ENCODE measurements at places on chromosomes 3 and 15.
A peak's percentile ranks its signal among the peaks of the same experiment; 100 is the strongest.

DNA sequence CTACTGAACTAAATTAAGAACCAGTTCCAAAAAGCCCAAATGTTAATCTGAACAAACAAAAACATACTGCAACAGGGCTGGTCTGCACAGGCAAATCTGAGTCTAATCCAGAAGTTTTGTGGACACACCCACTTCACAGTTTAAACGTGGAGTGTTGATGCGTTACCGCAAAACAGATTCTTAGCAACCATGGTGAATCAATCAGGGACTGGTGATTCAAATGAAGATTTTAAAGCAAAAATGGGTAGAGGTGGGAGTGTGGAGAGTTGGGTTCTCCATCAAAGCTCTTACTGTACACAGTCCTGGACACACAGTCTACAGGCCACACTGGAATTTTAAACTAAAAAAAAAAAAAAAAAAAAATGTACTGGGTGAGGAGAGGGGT, 5.2 kb downstream of the ANXA2 start:
- peak; percentile 61 for DNase-seq

GRCh38 chr15:97759363-97759762, 201.1 kb upstream of the ARRDC4 start:
- no peak for DNase-seq

DNA sequence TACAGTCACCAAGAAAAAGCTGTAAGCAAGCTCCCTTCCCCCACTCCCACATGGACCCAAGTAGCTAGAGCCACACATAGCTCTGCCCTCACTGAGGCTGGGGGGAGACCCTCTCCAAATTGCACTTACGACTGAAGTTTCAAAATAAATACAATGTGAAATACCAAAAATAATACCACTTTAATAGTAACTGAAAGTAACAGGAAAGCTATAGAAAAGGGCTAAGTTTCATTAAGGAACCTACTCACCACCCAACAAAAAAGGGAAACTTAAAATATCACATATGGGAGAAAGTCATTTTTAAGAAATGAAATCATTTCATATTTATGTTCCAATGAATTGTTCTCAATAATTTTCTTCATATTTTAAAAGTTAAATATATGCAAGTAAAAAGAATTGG, 130.4 kb upstream of the UBE2E2 start:
- no peak for DNase-seq

- DNase-seq: no peak
These were observed 12.0 kb downstream of the TTBK2 start for GRCh38 chr15:42908538-42908937.

- no peak for DNase-seq
These were observed 3.3 kb downstream of the STAB1 start for GRCh38 chr3:52498137-52499054.

GRCh38 chr3:178494386-178494785, 41.9 kb upstream of the KCNMB2 start:
- no peak for DNase-seq

GRCh38 chr3:49873623-49874022, 3.9 kb upstream of the CAMKV start:
- no peak for DNase-seq

- no peak for DNase-seq
These were observed 97.2 kb upstream of the CTNNB1 start for GRCh38 chr3:41102053-41102556.

DNA sequence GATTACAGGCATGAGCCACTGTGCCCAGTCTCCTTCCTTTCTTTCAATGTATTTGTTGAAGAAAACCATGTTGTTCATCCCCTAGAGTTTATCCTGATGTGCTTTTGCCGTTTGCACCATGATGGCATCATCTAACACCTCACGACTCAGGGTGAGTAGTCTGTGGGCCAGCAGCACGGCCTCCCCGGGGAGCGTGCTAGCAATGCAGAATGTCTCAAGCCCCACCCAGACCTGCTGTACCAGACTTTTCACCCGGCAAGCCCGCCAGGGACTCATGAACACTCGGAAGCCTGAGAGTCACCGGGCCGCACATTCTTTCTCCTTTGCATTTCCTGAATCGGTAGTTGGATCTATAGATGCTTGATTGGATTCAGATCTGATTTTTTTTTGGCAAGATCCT, 64.6 kb downstream of the RPN1 start:
- no peak for DNase-seq

GRCh38 chr15:60975218-60975617, 253.9 kb downstream of the RORA start:
- DNase-seq: no peak

DNA sequence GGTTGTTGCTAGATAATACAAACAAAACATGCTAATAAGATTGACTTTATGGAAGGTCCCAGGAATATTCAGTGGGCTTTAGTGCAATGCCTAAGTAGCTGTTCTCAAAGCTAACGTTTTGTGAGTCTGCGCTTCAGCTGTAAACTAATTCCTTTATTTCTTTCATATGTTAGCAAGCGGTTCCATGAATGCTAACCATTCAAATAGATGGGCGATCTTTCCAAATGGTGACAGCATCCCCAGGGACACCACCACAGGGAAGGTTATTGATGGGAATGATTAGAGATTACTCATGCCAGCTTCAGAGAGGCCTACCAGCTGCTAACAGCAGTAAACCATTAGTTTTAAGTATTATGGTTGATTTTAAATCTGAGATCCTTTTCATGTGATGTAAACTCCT, 405.7 kb upstream of the MCTP2 start:
- no peak for DNase-seq
